ENCODE measurements at places on chromosomes 5 and 9.
A peak's percentile ranks its signal among the peaks of the same experiment; 100 is the strongest.

DNA sequence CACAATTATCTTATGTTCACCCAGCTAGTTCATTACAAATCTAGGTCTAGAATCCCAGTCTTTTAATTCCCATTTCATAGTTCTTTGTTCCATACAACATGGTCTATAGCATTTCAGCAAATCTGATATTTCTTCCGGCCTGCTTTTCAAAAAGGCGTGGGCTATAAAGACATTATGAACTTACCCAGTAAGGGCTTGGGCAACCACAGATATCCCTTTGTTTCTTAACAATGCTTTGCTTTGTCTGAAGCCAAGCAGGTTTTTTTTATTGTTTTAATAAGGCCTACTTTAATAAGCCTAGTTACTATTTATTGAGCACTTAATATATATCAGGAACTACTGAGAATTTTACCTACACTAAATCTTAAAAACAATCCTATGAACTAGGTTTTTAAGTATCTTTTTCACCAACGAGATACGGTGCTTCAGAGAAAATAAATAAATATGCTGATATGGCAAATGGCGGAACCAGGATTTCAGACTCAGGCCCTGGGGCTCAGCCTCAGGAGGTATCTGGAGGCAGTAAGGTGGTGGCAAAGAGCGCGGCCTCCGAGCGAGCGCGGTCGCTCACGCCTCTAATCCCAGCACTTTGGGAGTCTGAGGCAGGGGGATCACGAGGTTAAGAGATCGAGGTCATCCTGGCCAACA, 29.7 kb downstream of the PCA3 start:
- no peak for DNase-seq

- DNase-seq: no peak
These were observed 18.9 kb downstream of the SLC22A5 start for GRCh38 chr5:132388244-132389050.

DNA sequence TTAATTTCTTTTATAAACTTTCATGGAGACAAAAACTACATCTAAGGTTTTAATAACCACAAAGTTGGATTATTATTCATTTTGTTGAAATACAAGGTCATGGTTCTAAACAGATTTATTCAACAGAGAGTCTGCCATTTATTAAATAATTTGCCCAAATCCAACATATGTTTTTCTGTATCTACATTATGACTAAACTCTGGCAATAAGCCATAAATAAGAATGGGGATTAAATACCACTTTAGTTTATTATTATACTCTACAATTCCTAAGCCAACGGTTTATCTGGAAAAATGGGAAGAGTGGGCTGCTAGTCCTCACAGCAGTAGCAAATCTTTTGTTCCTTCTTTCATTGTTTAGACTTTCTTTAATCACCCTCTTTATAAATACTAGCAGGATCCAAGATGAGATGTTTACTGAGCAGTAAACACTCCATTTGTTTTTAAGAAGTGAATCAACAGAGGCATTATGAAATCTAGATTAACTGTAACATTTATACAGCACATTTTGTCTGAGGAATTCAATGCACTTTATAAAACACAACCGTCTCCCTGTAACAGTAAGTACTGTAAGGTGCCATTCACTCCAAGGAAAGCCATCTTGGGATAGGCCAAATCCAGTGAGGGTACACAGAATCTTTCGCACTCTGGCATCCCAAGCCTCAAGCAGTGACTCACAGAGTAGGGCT, 89.7 kb downstream of the DROSHA start:
- DNase-seq: no peak

DNA sequence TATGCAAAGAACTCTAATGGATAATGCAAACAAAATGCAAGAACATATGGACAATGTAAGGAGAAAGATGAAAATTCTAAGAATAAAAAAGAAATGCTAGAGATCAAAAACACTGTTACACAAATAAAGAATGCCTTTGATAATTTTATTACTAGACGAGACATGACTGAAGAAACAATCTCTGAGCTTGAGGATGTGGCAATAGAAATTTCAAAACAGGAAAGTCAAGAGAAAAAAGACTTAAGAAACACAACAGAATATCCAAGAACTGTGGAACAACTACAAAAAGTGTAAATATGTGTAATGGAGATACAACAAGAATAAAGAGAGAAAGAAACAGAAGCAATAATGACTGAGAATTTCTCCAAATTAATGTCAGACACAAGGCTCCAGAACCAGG, 140.5 kb upstream of the ACOT12 start:
- no peak for DNase-seq

GRCh38 chr9:137319739-137320551, 17.9 kb upstream of the NRARP start:
- no peak for DNase-seq

DNA sequence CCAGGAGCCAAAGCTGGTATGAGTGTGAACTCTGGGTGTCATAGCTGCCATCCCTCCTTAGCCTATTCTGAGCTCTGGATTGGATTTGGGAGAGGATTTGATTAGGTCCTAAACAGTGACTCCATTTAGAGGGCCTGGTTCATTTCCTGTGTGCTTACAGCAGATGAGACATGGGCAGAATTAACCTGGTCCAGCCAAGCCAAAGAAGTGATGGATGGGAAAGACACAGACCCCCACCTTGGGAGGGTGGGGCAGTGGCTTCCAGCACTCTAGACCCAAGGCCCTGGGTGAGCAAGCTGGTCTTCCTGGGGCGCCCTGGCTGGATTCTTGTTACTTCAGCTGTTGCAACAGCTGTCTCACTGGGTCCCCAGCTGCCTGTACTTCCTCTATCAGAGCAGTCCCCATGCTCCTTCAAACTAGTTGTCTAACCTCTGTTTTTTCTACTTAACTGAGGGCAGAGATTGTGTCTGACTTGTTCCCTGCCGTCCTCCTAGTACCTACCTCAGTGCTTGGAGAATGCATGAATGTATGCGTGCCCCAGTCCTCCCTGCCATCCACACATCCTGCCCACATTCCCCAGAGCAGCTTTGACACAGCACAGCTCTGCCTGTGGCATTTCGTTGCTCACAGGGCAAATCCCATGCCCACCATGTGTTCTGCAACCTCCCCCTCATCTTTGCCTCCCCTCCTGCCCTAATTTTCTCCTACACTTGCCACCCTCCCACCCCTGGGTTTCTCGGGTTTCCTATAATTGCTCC, 115.9 kb downstream of the RGS3 start:
- DNase-seq: no peak

DNA sequence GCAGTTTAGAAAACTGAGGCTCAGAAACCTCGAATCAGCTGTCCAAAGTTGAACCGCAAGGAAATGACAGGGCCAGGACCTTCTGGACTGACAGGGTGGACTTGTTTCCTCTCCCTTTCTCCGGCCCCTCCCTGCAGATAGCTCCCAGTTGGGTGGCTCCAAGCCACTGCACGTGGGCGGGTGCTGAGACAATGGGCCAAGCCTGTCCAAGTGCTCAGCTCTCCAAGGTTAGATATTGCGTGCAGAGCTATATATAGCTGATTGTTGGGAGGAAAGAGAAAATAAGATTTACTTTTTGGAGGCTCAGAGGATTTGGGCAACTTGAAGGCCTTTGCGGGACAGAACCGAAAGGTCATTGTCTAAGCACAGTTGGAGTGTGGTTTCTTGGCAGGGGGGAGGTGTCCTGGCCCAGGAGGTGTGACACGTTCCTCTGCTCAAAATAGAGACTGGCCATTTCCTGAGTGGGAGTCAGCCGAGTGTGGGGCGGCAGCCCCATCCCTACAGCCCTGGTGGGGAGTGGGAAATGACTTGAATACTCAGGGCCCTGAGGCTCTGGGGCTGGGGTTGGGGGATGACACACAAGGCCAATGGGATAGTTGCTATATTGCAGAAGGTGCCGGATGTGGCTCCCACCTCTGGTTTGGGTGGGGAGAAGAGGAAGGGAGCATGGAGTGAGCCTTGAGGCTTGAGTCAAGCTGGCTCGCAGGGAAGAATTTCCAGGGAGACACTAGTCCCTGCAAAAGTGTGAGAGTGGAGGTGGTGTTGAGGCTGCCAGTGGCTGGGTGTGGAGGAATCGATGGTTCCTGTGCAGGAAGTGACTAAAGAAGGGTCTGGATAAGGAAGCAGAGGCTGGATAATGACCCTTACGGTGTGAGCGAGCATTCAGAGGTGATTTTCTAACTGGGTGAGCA, 44.4 kb upstream of the SMAD5 start:
- no peak for DNase-seq

- DNase-seq: no peak
These were observed 5.2 kb downstream of the SH3RF2 start for GRCh38 chr5:145941448-145942130.

DNA sequence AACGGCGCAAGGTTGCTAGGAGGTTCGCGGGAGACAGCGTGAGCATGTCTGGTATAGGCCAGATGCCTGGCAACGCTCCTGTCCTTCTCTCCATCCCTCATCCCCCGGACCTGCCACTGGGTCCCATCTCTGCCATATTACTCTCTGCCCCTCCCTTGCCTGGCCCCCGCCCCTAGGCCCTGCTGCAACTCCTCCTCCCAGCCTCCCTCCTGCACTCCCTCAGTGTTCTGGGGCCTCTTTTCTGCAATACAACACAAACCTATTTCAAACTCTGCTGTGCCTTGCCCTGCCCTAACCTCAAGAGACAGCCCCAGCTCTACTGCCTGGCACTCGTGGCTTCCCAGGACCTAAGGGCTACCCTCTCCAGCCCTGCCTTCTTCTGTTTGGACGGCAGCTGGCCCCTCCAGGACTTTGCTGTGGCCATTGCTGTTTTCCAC, 8.9 kb upstream of the DBN1 start:
- DNase-seq: no peak

GRCh38 chr9:137232101-137232500, 1.4 kb downstream of the SLC34A3 start:
- DNase-seq: no peak

- no peak for DNase-seq
These were observed 3.5 kb upstream of the LRRC14B start for GRCh38 chr5:187617-188451.

DNA sequence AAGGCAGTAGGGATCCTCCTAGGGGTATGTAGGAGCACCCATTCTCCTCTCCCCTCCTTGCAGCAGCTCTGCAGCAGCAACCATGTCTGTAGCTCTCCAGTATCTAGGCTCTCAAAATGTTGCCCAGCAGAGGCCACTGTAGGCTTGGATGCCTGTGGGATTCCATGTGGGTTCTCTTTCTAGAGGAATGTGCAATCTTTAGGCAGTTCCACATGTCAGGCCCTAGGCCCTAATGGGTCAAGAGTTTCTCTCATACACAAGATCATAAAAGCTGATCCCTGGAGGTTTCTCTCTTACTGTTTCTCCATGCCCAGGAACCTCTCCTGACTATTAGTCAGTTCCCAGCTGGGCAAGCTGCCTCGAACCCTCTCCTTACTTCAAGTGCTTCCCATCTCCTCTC, 215.8 kb downstream of the FRMD3 start:
- no peak for DNase-seq

- DNase-seq: no peak
These were observed 82.0 kb downstream of the FRMD3 start for GRCh38 chr9:83456226-83456625.

- DNase-seq: no peak
These were observed 158.5 kb downstream of the TRPM6 start for GRCh38 chr9:74729136-74729695.

- no peak for DNase-seq
These were observed 200.2 kb downstream of the DAB2IP start for GRCh38 chr9:121851641-121852091.

GRCh38 chr5:1055896-1056610, 47.5 kb downstream of the NKD2 start:
- DNase-seq: no peak

GRCh38 chr9:86598411-86599239, 244.4 kb upstream of the TUT7 start:
- DNase-seq: no peak

- DNase-seq: no peak
These were observed 12.8 kb upstream of the JADE2 start for GRCh38 chr5:134512661-134512999.

DNA sequence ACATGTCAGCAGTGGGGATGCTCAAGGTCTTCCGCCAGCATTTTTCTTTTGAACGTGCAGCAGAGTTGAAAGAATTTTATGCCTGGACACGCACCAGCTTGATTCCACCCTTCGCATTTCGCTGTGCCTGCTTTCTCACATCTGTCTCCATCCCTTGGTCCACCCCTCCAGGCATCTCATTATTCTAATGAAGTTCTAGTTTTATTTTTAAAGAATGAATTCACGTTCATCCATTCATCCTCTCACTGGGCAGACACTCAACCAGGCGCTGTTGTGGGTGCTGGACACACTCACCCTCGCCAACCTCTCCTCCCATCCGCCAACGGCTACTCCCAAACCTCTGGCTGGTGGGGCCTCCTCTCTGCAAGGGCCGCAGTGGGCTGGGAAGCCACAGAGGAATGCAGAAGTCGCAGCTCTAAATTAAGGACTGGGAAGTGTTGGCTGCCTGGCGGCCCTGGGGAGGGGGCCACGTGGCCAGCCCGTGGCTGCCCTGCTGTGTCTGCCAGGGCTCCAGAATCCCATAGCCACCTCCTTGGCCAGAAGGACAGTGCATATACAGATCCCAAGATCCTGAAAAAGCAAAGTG, 6.7 kb downstream of the SUSD3 start:
- no peak for DNase-seq

GRCh38 chr9:89025553-89025952, 34.3 kb downstream of the S1PR3 start:
- DNase-seq: no peak

GRCh38 chr5:127001621-127002296, 28.6 kb downstream of the MARCHF3 start:
- DNase-seq: no peak

DNA sequence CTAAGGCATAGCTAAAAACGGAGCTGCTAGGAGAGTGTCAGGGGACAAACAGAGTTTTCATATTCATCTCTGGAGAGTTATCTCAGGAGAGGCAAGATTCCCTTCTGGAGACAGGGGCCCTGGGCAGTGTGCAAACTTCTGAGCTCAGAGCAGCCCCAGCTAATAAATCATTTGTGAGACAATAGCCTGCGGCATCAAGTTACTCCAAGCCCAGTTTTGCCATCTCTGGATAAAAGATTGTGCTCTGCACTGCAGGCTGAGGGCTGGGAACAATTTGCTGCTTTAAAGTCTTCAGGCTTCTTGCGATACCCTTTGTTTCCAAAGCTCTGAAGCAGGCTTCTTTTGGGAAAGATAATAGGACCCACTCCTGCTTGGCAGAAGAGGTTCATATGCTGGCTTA, 164.3 kb upstream of the BRINP1 start:
- no peak for DNase-seq

DNA sequence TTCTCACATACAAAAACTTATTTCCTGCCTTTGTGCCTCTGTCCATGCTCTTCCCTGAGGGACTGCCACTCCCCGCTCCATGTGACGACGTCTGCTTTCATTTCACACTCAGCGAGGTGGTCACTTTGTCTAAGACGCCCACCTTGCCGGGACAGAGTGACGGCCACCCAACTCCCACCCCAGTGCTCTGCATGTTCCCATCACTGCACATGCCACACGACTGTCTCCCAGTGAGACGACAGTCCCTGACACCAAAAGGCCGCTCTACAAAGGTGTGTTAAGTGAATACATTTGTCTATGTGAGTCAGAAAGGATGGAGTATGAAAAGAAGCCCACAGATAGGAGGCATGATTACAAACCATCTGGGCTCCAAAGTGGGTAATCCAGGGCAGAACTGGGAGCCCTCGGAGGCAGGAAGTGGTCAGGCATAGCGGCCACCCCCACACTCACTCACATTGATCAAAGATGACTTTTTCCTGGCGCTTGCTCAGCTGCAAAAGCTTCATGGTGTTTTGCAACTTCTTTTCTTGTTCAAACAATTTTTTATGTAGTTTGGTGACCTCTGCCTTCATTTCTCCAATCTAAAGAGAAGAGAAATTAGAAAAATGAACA, 185.8 kb downstream of the CDK5RAP2 start:
- DNase-seq: peak; percentile 40

- DNase-seq: no peak
These were observed 393.4 kb upstream of the IRX4 start for GRCh38 chr5:2276101-2276500.

- DNase-seq: no peak
These were observed 25.5 kb upstream of the KCNIP1 start for GRCh38 chr5:170478306-170478705.
